ENCODE measurements at places on chromosomes 7 and 10. TPM values are rescaled to one million over a fixed set of nuclear protein-coding genes. Genes with fewer than 3 reads are reported as not detected.

LRMDA gene
- total RNA-seq, result 1.5 TPM

PDGFA gene
- total RNA-seq, result 6.3 TPM

ZNF488 gene
- total RNA-seq, result under 0.01 TPM

TAS2R39 gene
- total RNA-seq, result not detected

LIPF gene
- total RNA-seq, result not detected

COL26A1 gene
- total RNA-seq, result not detected

ZNF467 gene
- total RNA-seq, result 0.36 TPM

ZNF117 gene
- total RNA-seq, result 6.2 TPM

FRMPD2 gene
- total RNA-seq, result not detected

GNGT1 gene
- not detected for total RNA-seq

CALCR gene
- not detected for total RNA-seq

LARP4B gene
- 51.3 TPM for total RNA-seq

All from hair follicle dermal papilla cell (primary cell).